ENCODE measurements at places on chromosomes 16 and 17.
A peak's percentile ranks its signal among the peaks of the same experiment; 100 is the strongest.

DNA sequence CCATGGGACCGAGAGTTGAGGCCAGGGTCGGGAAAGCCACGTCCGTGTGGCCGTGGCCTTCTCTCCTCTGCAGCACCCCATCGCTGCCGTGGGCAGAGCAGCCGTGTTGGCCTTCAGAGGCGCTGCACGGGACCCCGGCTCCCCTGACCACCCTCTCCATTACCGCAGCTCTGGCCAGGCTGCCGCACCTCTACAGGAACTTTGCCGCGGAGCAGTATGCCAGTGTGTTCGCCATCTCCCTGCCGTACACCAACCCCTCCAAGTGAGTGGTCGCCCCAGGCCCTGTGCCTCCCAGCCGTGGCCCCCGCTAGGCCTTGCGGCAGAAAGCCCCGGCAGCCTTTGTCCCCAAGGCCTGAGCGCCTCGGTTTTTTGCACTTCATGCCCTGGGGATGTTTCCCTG lies 27.8 kb downstream of the TSC2 start:
- no peak for DNase-seq

DNA sequence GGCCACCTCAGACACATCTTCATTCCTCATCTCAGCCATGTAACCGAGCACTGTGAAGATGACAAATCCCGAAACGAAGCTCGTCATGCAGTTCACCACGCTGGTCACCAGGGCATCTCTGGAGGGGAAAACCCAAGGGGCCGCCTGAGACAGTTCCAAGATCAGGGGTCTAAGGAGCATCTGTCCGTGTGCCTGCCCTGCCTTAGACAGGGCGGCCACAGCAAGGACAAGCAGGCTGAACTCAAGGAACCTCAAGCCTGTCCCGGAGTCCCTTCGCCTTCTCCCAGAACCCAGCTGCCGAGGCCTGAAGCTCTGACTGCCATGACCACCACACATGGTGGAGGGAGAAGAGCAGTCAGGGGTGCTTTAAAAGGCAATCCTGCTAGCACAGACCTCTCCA lies 22.7 kb downstream of the SLC6A4 start:
- DNase-seq, result no peak

- no peak for DNase-seq
Measured at GRCh38 chr16:66391726-66392670, 25.5 kb downstream of the CDH5 start.

GRCh38 chr16:57447186-57447962 lies at the start of the genes CIAPIN1 and COQ9:
Gene CIAPIN1 (minus strand): TSS chr16:57447385. CDS start chr16:57440928, 6,457 bp downstream.
Gene COQ9 (plus strand): TSS chr16:57447479. CDS start chr16:57447506, 27 bp downstream.
- DNase-seq, result peak; percentile 95

DNA sequence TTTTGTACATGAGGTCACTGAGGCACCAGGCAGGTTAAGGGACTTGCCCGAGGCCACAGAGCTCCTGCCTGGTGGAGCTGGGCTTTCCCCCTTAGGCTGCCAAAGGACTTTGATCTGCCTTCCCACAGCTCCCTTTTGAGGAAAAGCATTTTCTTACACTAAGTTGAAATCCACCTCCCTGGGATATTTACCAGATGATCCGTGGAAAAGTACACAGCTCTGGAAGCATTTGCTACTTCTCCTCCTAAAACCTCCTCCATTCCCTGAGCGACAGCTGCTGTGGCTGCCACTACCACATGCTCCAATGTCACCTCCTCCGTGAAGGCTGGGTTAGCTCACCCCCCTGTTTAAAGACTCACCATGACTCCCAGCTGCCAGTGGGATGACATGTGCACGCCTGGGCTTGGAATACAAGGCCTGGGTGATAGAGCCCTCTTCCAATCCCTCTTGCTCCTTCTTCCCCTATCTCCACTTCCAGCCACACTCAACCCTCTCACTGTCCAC lies 1.2 kb upstream of the MPRIP start:
- no peak for DNase-seq

DNA sequence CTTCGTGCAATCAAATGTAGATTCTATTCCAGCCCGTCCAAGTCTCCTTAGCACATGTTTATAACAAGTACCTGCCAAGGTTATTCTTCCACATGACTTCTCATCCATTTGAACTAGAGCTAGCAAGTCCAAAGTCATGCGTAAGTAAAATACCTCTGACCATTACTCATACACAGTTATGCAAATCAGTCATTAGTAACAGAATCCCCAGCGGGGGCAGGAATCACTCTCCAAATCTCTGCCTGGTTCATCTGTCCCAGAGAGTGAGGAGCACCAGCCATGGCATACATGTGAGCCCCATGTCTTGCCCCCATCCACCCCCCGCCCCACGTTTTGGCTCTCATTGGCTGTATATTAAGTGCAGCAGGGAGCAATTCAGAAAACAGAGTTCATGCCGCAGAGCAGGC lies 27.7 kb downstream of the SRL start:
- DNase-seq, result no peak

GRCh38 chr17:38424297-38424972 lies 3.8 kb upstream of the ARHGAP23 start:
- no peak for DNase-seq

DNA sequence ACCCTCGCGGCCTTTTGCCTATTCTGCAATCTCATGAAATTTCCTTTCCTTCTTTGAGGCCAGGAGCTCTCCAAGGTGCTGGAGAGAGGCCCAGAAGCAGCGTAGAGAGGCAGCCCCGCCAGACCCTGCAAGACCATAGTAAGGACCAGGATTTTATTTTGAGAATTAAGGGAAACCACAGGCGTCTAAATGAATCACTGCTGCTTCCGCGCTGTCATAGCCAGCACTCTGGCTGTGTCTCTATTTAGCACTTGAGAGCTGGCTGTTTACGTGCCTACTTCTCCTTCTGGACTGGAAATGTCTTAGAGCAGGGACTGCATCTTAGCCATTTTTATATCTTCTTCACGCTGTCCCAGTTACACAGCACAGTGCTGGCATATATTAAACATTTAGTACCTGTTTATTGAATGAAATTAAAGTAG lies 37.6 kb upstream of the PIRT start:
- no peak for DNase-seq

GRCh38 chr16:57648581-57649442 lies 19.3 kb upstream of the ADGRG3 start:
- DNase-seq, result peak; percentile 70

GRCh38 chr17:48068491-48068961 lies 20.4 kb downstream of the NFE2L1 start:
- DNase-seq, result no peak

DNA sequence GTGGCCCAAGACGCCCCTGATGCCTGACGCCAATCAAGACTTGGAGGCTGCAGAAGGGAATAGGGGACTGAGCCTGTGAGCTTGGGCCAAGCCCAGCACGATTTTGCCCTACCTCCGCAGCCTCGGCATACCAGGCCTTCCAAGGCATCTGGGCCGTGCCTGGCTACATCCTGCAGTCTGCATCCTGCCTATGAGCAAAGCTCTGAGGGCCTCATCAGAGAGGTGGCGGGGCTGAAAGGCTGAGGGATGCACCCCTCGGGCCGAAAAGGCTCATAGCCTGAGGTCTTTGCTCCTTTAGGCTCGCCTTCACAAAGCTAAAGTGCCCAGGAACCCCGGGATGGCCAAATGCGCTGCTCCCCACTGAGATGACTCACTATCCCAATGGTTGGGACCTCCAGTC lies 2.5 kb downstream of the SEZ6 start:
- DNase-seq, result no peak

DNA sequence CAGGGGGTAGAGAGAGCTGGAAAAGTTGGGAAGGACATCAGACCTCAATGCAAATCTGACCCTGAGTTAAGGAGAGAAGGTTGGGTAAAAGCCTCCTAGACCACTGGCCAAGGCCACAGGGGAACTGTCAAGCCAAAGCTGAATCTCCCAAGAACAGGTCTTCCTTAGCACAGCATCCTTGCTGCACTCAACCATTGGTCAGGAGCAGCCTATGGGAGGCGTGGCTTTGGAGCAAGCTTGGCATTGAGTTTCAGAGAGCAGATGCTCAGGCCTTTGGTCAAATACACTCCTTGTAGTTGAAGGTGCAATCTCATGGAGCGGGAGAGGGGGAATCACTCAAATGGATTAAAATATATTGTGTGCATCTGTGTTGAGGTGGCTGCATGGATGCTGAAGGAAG lies 21.8 kb downstream of the SOX9 start:
- DNase-seq, result no peak

DNA sequence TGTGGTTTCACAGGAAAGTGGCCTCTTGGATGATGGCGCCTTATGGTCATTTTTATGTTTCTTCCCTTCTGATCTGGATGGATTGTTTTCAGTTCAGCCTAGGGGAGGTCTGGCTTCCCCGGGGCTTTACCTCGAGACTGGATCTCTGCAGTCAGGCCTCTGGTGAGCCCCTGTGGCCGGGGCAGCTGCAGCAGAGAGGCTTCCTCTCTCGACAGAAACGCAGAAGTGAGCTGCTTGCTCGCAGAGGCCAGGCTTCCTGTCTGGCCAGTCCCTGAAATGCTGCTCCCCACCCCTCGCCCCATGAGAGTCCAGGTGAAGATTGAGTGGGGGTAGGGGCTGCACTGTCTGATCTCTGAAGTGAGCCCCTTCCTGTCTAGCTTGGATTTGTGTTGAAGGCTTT lies 44.0 kb downstream of the PLCG2 start:
- DNase-seq, result no peak

DNA sequence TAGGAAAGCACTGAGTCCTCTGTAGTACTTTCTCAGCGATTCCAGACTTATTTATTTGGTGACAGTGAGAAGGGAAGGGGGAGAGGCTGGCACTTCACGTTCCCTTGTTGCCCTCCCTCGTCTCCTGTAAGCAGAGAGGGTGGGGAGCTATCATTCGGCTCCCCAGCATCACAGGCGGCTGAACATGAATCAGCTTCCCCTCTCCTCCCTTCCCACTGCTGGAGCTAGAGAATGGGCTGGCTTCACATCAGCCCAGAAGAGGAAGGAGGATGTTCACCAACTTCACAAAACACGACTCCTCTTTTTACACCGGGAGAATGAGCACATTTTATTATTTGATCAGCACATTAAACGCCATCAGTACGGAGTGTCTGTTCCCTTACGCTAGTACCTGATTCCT lies 6.7 kb upstream of the CMIP start:
- DNase-seq, result no peak

- DNase-seq, result no peak
Measured at GRCh38 chr16:57977418-57978069, 6.6 kb upstream of the CNGB1 start.

DNA sequence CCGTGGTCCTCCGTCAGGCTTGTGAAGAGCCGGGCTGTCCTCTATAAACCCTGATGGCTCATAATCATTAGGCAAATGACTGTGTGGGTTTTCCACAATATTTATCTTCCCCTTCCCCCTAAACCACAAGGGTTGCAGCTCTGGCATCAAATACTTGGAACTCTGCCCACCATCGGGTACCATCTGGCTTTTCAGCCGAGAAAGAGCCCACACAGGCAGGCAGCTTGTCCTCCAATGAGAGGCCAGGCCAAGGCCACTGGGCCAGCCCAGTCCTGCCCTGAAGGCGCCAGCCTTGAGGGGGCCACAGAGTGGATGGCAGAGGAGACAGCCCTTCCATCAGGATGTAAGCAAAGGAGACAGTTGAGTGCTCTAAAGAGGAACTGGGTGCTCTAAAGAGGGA lies 31.8 kb upstream of the NAT9 start:
- no peak for DNase-seq

DNA sequence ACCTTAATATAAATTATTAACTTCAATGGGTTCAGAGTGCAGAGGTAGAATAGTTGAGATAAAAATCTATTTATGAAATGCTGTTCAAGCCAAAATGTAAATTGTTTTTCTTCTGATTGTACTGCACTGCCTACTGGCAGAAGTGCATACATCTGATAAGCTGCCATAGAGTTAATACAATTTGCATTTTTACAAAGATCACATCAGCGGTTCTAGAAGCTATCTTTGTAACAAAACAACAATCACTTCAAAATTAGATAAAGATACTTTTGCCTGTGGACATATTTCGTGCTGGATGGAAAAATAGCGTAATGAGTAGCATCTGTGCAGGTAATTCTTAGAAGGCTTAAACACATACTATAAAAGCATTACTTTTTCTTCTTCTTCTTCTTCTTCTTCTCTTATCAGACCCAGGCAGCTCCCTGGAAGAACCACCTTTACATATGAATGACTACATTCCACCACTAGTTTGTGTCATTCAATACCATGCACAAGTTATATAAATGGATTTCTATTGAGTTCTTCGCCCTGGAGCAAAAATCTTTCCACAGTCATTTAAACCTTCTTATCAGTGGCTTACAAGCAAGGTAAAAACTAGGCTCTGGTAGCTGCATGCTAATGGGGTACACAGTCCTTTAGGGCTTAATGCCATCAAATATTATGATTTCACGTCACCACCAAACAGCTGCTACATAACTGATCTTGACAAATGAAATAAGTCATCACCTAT lies 47.0 kb downstream of the SYNRG start:
- DNase-seq, result no peak

DNA sequence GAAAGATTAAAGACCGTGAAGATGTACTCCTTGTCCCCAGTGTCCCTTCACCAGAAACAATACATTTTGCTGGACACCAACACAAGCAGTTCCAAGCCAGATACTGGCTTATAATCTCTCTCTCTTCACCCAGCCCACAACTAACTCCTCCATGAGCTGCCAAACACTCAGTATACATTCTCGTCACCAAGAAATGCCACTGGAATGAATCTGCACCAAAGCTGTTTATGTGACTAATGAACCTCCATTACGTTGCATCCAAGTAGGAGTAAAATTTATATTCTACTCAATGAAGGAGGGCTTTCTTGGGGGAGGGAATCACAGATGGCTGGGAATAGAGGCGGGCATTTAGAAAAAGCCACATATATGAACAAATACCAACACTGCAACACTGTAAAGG lies 20.9 kb upstream of the SOX9 start:
- no peak for DNase-seq

DNA sequence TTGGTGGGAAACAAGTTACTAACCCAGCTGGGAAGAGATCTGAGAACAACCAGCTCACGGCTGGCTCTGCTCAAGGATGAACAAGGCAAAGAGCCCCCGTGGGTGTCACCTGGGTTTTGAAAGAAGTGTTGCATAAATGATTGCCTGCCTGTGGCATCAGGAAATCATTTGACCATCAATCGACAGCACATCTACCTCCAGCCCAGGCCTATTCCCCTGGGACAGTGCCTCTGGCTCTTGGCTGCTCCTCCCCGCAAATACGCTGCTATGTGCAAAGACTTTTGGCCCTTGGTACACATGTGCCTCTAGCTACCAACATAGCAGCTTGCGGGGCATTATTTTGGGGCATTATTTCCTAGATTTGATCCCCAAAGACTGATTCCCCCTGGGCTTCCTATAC lies 39.4 kb upstream of the SMPD3 start:
- no peak for DNase-seq

GRCh38 chr16:66604376-66605176 lies at the start of gene CMTM3:
Gene CMTM3 (plus strand): TSS chr16:66604704. CDS start chr16:66604806, 102 bp downstream.
- DNase-seq, result no peak

All from prostate gland (tissue), 2 donors.